ENCODE measurements at places on chromosomes 6 and 20. TPM values are rescaled to one million over a fixed set of nuclear protein-coding genes. Genes with fewer than 3 reads are reported as not detected.

The C20orf144 gene
- not detected for polyA plus RNA-seq

DNA sequence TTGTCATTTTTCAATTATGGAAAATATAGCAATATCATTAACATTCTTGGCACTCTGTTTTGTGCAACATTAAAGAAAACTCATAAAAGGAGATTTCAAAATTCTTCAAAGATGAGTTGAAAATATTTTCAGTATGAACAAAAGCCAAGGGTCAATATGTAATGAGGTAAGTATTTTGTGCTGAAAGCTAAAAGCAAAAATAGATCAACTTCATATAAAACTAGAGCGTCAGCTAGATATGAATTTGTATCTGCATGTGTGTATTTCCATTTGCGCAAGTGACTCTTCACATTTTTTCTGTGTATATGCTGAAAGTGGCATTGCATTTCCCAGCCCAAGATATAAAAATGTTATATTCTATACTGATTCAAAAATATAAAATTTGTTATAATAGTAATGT, 492.1 kb upstream of the EYS start:
- DNase-seq: no peak

The PSORS1C2 gene
- polyA plus RNA-seq: not detected

The MATN4 gene
- polyA plus RNA-seq: not detected

The ANKRD66 gene
- not detected for polyA plus RNA-seq

The CYB5R4 gene
- 36.0 TPM for polyA plus RNA-seq

The POLR1C gene
- 19.6 TPM for polyA plus RNA-seq

The DNMT3B gene
- polyA plus RNA-seq: 0.22 TPM

All from CD8-positive, alpha-beta memory T cell (primary cell).